ENCODE measurements at places on chromosomes 1 and 21.

GRCh38 chr1:93140106-93140505, 40.1 kb downstream of the TMED5 start:
- DNase-seq: no peak

DNA sequence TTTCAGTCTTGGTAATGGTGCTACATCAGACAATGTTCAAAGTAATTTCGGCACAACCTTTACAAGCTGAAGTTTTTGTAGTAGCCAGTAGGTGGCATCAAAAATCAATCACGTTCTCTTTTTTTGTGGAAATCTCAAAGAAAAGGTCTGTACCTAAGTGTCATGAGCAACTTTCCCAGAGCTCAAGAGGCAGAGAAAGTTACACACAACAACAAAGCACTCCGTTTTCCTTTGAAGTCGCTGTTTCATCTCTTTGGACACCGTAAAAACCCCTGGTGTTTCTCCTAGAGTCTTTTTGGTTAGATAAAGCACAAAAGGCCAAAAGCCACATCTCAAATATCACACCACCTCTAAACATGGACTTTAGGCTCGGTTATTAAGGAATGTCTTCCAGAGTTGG, 131.6 kb downstream of the LHX8 start:
- no peak for DNase-seq

DNA sequence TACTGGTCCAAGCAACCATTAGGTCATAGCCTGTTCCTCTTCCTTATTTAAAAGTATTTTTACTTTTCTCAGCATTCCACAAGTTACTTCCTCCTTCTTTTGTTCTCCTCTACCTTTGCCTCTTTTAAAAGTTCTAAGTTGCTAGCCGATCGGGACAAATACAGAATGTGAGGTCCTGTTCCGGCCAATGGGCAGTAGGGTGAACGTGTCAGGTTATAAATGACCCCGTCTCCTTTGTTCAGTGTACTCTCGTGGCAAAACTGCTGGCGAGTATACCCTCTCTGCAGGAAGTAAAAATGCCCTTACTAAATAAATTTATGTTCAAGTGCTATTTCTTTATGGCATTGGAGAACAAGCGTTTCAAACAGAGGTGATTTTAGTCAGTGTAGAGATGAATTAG, 2.5 kb downstream of the ADCY10 start:
- no peak for DNase-seq

DNA sequence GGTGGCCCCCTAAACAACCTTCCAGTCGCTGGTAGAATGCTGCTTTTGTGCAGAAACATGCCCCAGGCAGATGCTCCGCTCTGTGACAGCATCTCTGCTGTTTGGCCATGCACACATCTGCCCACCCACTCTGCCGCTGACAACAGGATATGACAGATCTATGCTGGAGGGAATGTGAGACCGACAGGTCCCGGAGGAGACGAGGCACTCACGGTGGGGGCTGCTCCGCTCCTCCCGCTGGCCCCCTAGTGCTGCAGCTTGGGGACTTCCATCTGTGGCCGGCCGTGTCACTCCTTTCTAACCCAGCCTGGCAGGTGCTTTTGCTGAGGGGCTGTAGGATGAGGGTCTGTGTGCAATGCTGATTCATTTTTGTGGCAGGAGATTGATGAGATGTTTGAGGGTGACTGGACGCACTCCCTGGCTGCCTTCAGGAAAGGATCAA, 49.1 kb upstream of the DMRTB1 start:
- no peak for DNase-seq

DNA sequence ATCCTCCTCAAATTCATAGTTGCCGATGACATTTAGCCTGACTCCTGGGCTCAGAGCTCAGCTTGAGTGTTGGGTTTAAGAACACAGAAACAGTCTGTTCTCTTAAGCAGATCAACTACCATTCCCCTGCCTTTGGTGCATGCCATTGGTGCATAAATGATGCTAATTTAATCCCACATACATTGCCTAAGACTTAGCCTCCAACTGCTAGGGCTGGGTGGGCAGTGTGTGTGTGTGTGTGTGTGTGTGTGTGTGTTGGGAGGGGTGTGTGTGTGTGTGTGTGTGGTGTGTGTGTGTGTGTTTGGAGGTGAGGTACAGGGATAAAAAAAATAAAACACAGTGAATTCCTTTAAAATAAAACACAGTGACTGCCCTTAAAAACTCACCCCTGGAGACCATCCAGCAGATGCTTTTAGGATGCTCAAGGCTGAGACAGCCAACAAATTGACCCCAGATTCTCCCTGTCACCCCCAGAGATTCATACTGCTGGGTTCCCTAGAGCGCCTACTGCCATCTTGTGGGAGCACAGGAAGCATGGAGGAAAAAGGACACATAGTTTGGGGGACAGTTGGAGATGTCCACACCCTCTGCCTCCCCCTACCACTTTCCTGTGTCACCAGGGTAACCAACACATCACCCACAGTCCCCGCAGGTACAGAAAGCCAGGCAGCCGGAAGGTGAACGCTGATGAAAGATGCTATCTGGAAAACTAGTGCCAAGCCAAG, 30.6 kb downstream of the KLHDC7A start:
- no peak for DNase-seq

DNA sequence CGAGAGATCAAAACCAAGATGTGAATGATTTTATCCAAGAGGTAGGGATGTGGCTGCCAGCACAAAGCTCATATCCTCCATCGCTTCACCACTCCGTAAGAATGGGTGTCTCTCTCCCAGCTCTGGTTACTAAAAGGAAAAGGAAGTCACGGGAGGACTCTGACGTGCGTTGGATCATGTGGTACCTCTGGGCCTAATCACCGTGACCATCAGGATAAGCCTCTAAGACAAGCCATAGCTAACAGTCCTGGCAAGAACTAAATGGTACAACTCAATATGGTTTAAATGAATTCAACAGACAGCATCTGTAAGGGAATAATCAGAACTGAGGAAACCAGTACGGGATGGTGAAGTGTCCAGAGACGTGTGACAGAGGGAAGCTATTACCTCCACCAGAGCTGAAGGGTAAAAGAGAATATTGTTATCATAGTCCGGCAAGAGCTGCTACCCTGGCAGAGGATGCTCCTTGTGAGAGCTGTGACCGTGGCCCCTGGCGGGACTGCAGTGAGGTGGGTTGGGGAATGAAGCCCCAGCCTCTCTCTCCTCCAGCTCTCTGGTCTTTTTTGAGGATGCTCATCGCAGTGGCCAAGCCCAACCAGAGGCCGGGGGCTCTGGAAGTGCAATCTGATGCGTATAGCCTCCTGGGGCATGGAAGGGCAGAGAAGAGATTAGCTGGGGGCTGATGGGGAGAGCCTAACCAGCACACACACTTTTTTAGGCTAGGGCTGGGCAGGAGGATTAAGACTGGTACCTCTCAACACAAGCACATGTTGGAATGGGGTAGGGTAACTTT, 54.2 kb downstream of the KIAA1614 start:
- DNase-seq: no peak

DNA sequence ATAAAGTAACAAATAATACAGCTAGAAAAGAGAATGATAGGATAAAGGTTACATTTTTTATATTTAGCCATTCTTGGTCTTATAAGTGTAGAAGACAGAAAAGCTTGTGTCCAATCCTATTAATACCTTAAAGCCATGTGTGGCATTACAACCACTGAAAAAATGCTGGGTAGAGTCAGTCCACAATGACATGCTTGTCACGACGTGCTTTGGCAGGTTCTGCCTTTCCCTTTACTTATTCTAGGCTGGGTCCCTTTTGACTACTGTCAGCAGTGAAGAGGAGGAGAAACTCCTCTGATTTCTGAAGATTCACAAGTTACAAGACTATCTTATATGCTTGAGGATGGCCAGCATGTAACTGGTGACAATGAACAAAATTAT, 14.6 kb upstream of the AIM2 start:
- no peak for DNase-seq

Data from thoracic aorta (tissue), 2 donors.